ENCODE measurements at places on chromosomes 5 and 9.

- no peak for DNase-seq
These were observed 749 bp downstream of the SOWAHA start for GRCh38 chr5:132813599-132814502.

GRCh38 chr5:96999856-97000255 lies 64.0 kb downstream of the LNPEP start:
- DNase-seq = no peak

- no peak for DNase-seq
These were observed 25.6 kb upstream of the ARRDC3 start for GRCh38 chr5:91408710-91409109.

DNA sequence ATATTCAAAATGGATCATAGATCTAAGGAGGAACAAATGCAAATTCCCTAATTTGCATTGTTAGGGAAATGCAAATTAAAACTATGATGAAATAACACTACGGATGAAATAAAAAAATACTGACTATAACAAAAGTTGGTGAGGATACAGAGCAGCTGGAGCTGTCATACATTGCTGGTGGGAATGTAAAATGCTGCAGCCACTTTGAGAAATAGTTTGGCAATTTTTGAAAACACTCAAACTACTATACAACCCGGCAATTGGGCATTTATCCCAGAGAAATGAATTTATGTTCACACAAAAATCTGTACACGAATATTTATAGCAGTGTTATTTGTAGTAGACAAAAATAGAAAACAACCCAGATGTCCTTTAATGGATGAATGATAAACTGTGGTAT lies 22.5 kb downstream of the C5orf47 start:
- DNase-seq = no peak

- no peak for DNase-seq
These were observed 150.4 kb downstream of the SNCAIP start for GRCh38 chr5:122462486-122462885.

DNA sequence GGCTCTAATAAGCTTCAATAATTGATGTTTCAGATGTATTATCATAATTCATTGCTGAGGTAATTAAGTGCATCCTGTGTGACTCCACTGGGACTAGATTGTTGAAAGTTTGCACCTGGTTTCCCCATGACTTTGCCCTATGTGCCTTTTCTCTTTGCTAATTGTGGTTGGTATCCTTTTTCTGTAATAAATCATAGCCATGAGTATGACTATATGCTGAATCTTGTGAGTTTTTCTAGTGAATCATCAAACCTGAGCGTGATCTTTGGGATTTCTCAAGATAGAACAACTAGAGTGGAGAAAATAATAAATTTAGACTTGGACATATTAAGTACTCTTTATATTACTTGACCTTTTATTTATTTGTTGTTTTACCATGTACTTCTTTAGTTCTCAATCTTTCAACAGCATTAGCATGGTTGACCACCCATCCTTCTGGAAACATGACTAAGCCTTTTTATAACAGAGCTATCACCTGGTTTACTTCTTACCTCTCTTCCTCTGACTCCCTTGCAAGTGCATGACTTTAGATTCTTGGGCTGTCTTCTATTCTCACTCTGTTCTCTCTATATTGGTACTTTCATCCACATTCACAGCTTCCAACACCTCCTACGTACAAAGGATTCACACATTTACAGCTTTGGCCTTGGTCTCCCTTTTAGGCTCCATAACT lies 239.6 kb upstream of the TAS2R1 start:
- DNase-seq = no peak

DNA sequence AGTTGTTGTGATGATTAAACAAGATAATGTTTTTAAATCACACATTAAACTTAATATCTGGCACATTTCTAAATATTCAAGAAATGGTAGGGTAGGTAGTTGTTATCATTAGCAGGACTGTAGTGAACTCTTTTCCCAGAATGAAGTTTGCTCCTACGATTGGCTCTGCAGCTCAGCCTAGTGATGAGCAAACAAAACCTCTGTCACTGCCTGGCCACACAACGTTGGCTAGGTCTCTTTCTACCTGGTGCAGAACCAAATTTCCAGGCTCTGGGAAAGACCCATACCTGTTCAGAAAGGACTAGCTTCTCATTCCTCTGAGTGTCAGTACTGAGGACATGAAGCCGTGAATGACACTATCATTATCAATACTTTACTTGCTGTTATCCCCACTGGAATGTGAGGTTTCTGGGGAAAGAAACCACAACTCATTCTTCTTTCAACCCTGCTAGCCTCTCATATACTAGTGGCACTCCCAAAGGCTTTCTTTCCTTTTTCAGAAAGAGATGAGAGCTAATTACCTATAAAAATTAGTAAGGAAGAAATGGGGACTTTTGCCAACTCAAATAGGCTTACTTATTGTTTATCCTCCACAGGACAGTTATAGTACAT lies 219.3 kb upstream of the TRIM32 start:
- no peak for DNase-seq

GRCh38 chr9:82882748-82883147 lies 180.2 kb downstream of the RASEF start:
- DNase-seq = no peak

DNA sequence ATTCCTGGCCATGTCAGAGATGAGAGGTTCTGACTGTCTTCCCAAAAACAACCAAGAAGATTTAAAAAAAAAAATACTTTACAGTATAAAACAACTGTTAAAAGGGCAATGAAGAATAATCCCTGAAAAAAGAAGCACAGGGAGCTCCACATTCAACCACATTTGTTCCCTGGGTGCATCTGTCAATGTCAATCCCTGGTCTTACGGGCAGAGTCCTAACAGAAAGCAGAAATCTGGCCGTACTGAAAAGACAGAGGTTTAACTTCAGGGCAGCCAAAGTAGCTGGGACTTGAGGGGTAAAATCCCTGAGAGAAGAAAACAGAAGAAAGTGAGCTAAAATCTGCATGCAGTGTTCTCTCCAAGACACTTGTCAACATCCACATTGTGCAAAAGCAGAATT lies 76.6 kb downstream of the RICTOR start:
- no peak for DNase-seq

DNA sequence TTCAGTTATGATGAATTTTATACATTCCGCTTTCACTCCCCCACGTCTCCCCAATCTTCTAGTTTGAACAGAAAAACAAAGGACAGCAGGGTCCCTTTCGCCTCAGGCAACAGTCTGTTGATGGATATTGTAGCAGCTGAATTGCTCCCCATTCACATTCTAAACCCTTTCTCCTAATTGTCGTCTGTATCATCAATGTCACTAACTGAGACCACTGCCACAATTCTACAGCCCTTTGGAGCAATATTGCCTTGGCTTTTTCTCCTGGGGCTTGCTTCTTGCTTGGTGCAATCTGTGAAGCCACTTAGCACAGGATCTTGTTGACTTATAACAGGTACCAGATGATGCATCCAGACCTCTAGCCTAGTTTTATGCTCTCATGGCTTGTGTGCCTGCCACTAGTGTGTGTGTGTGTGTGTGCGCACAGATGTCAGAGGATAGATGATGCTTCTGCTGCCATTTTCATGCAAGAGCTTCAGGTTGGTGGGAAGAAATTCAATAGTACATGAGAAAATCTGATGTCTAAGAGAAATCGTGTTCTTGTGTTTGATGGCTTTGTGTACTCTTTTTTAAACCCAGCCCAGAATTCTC lies 195.2 kb upstream of the ISL1 start:
- no peak for DNase-seq

- DNase-seq = no peak
These were observed 439 bp upstream of the DDX46 start for GRCh38 chr5:134758176-134758503.

DNA sequence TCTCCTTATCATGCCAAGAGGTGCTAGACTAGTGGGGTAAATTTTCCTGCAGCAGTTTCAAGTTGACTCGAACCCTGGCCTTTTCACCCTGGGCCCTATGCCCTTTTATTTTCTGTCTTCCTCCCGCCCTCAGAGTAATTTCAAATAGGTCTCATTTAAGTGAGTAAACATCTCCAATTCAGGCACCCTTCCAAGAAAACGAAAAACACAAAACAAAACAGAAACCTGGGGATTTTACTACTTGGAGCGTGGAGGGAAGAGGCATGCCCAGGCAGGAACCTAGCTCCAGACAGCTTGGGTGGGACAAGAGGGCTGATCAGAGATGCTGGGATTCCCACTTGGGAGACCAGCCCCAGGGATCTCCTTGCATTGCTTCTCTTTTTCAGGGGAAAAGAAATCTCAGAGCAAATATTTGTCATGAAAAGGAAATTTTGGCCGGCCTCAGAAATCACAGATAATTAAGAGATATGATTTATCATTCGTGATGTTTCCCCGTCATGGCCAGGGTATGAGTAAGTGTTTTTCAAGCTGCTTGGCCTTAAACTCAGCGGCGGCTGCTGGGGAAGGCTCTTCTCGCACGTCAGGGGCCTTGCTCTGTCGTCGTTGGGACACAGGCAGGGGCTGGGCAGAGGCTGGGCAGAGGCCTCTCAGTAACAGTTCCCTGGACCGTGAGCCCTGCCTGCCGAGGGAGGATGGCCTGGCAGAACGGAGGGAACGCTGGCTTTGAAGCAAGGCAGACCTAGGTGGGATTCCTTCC lies 248.6 kb upstream of the KLF4 start:
- DNase-seq = no peak

DNA sequence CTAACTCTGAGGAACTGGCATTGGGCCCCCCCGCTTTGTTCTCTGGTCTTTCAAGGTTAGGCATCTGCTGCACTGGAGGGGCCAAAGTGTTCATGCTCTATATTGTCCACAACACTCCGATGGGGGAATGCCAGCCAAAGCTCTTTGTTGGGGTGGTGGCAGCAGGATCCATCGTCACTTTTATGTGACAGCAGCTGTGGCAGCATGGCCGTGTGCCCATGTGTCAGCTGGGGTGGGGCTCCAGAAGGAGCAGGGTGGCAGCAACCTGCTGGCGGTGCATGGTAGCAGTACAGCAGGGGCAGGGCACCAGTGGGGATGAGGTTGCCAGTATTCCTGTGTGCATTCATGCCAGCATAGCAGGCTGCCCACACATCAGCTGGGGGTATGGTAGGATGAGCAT lies 28.2 kb downstream of the ITGA2 start:
- DNase-seq = no peak

DNA sequence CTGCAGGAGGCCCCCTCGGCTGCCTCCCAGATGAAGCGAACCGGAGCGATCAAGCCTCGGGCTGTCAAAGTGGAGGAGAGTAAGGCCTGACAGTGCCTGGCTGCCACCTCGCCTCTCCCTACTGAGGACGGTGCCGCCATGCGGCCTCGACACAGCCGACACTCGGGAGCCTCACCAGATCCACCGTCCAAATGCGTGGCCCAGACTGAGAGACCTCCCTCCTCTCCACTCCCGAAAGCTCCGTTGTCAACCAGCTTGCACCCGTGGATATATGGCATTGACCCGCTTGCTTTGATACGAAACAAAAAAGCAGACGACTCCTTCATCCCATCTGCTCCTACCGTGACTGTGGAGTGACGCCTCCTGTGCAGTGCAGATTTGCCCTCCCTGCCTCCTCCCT lies 6.9 kb upstream of the POMT1 start:
- no peak for DNase-seq

- DNase-seq = no peak
These were observed 46.9 kb upstream of the RGS7BP start for GRCh38 chr5:64458948-64459347.

DNA sequence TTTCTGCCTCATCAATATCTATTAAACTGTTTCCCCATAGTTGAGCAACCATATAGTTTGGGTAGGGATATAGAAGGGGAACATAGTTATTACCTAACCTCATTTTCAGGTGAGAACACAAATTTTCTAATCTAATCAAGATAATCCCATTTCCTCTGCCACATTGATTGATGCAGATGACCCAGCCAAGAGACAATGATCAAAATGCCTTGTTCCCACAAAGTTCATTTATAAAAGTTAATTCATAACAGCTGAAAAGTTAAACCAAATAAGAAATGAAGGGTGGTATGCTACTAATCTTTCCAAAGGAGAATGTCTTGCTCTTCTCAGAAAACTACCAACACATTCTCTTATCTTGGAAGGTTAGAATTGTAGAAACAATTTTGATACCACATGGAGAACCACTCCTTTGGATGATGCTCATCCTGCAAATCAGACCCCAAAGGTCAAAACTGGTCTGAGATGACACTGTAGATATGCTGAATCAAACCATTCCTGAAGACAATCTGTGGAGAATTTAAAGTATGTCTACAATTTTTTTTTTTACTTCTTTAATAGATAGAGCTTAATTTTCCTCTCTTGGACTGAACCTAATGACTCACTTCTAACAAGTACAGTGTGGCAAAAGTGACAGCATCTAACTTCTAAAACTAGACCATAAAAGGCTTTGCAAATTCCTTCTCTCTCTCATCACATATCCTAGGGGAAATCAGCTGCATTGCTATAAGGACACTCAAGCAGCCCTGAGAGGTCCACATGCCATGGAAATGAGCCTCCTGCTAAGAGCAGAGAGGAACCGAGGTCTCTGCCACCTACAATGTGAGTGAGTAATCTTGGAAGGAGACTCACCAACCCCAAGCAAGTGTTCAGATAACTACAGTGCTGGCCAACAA lies 586.7 kb upstream of the TUSC1 start:
- DNase-seq = no peak

- no peak for DNase-seq
These were observed 14.3 kb upstream of the MARCHF6 start for GRCh38 chr5:10339058-10339811.

DNA sequence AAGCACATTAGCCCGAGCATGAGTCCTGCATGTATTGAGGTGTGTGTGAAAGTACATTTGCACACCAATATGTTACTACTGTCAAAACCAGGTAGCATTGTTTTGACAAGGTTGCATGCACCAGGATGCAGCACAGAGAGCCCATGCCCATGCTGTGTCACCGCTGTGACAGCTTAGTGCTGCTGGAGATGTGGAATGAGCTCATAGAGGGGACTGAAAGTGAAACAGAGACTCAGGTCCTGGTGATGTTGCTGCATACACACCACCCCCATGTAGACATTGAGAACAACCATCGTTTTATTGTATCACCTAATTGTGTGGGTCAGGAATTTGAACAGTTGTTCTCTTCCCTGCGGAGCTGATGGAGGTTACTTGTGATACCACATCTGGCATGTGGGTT lies 53.0 kb downstream of the GADD45G start:
- no peak for DNase-seq

DNA sequence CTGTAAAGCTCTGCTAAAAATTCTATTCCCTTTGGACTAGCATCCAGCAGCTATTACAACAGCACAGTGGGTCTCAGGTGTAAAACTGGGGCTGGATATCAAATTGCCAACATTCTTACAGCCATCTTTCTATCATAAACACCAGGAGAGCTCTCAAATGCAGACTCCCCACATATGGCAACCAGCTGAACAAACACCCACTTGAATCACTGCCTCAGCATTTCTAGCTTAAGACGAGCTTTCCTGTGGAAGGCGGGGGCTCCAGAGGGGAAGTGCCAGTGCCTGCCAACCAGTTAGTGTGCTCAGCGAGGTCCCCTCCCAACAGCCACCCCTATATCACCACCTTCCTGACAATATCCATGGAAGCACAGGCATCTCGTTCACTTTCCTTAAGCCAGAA lies 62.2 kb downstream of the IPPK start:
- no peak for DNase-seq

GRCh38 chr5:170960567-170960966 lies 98.7 kb downstream of the RANBP17 start:
- no peak for DNase-seq
